Activated naive CD8-positive, alpha-beta T cell treated with anti-CD3 and anti-CD28 coated beads, Interleukin-2, amount 50 U/mL, for 16 hours (primary cell): ENCODE measurements at places on chromosomes 4 and X.

GRCh38 chr4:100061835-100062234 is 111.8 kb upstream of the H2AZ1 start:
- DNase-seq = no peak

GRCh38 chr4:37970702-37971101 is 10.5 kb downstream of the PTTG2 start:
- peak; percentile 23 for DNase-seq

GRCh38 chr4:71380788-71381187 is 42.0 kb downstream of the SLC4A4 start:
- no peak for DNase-seq

- no peak for DNase-seq
These were observed 206.1 kb upstream of the KLF8 start for GRCh38 chrX:56025872-56026571.

GRCh38 chrX:149504226-149504914 is 736 bp downstream of the IDS start:
- DNase-seq = no peak

GRCh38 chrX:132125906-132126305 is 1.9 kb downstream of the FRMD7 start:
- DNase-seq = no peak

GRCh38 chr4:19329631-19330030 is 922.1 kb upstream of the SLIT2 start:
- no peak for DNase-seq

DNA sequence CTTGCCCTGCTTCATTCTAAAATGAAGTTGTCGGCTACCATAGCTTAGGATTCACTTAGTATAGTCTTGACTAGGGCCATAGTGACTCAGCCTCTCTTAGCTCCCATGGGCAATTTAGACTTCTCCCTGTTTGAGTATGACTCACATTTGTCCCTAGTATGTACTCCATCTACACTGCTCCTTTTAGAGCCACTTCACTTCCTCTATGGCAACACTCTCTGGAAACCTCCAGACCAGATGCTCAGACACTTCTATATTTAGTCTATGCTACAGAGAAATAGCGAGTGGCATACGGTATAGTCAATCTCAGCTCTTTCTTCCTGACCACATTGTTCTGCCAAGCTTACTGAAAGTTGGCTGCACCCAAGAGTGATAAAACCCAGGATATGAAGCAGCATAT is 11.2 kb downstream of the MEPE start:
- no peak for DNase-seq

DNA sequence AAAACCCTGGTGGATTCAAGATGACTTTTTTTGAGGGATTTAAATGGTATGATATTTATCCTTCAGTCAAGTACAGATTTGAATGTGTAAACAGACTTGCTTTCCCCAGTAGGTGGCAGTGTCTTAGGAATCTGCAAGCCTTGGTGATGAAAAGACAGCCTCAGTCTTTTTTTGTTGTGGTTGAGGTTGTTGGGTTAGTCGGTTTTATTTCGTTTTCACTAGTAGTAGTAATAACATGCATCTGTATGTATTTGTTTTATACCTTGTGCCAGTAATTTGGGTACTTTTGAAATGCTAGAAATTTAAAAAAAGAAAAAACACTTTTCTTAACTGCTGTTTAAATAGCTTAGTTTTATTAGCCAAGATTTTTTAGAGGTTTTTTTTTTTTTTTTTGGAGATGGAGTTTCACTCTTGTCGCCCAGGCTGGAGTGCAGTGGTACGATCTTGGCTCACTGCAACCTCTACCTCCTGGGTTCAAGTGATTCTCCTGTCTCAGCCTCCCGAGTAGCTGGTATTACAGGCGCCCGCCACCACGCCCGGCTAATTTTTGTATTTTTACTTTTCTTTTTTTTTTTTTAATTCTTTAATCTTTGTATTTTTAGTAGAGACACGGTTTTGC is 39.2 kb downstream of the COPS4 start:
- peak; percentile 25 for DNase-seq

- no peak for DNase-seq
These were observed 117.0 kb upstream of the TEX13C start for GRCh38 chrX:125202591-125203248.

- no peak for DNase-seq
These were observed 97.7 kb downstream of the NFKB1 start for GRCh38 chr4:102598762-102599374.

DNA sequence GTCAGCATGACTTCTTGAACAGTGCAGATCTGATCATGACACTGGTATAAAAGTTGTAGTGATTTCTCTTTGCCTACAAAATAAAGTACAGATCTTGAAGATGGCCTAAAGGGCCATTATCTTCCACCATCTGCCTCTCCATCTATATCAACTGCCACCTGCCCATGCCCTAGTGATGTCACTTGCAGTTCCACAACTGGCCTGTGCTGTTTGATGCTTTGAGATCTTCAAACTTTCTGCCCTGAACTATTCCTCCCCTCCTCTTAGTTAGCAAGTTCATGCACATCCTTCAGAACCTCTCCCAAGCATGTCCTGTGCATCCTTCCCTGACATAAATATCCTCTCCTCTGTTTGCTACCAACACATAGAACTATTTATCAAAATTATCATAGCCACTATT is 217.0 kb downstream of the SOWAHB start:
- DNase-seq = no peak

DNA sequence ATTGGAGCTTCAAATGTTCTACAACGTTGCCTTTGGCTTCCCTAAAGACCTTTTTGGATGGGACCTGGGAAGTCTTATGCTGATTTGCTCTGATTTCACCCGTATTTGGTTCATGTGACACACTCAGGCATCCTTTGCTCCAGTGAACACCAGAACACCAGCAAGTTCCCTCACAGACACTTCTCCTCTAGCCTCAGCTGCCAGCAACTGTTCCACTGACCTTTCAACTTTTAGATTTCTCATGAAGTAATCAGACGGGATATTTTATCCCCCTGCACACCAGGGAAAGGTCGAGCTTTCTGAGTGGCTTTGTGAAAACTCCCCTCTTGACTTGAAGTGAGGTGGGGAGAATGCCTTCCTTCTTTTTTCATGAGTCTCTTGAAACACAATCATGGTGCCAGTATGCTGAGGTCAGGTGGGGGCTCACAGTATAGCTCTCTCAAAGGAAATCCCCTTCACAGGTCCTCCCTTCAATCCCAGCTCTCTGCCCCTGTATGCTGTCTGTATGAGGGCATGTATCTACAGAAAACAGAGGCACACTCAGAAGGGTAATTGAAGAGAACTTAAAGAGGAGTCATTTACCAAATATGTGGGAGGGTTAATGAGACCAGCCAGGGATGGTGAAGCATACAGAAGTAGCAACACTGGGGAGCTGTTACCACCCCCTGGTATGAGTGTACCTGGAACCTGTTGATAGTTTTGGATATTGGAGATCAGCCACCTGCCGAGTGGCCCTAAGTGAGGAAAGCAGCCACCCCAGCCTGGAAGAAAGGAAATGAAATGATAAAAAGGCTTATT is 62.7 kb downstream of the FGFBP1 start:
- no peak for DNase-seq

DNA sequence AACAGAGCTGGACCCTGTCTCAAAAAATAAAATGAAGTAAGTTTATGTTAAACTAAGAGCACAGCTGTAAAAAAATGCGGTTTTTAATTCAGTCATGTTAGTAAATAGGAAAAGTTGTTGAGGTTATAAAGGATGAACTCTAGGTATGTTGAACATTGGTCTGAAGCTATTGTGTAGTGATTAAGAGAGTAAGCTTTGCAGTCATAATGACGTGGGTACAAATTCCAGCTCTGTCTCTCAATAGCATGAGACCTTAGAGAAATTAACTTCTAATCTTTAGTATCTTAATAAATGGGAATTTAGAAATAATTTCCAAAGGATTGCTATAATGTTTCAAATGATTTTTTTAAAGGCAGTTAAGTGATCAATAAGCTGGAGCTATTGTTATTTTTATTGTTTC is 2.9 kb upstream of the YTHDC1 start:
- DNase-seq = no peak

GRCh38 chr4:183244506-183244905 is 75.6 kb downstream of the CLDN22 start:
- DNase-seq = no peak

DNA sequence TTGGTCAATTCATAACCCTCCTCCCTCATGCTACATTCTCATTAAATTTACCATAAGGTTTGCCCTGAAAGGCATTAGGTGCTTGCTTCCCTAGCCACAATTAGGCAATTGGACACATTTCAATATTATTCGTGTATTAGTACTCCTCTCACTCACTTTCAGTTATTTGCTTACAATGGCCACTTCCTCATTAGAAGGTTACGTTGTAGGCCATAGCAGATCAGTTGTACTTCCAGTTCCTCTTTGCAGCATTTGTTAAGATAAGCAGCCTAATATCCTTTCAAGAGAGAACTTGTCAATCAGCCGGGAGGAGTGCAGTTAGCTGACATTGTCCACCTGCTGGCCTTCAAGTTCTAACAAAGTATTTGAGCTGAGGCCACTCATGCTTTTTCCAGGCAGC is 1017.2 kb downstream of the PCDH7 start:
- DNase-seq = no peak

GRCh38 chr4:145881576-145881975 is 57.0 kb downstream of the ZNF827 start:
- no peak for DNase-seq

DNA sequence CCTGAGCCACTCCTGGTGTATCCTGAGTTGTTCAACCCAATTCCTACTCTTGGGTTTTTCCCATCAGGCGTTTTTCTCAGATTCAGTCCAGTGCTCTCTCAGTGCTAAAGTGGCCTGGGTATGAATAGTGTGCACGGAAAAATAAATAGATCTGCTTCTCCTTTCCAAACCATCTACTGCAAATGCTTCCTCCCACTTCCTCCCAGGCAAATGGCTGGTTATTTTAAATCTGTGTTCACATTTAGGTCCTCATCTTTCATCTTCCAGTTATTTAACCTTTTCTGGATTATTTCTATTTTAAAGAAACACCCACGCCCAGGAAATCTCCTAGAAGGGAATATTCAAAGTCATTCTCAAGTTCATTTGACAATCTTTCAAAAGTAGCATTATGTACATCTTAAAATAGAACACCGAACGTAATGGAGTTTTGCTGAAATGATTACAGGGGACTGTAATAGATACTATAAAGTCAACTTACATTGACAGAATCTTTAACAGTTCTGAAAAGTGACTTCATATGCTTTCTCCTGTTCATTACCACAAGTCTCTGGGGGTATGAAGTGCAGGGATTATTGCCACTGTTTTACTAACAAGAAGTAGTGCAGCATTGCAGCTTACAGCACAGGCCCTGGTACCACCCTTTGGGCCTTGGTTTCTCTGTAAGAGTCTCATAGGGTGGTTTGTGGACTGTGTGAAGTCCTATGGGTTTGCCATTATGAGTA is 66.3 kb downstream of the MED28 start:
- no peak for DNase-seq

GRCh38 chr4:53120778-53121177 is 245.1 kb downstream of the SCFD2 start:
- DNase-seq = no peak

DNA sequence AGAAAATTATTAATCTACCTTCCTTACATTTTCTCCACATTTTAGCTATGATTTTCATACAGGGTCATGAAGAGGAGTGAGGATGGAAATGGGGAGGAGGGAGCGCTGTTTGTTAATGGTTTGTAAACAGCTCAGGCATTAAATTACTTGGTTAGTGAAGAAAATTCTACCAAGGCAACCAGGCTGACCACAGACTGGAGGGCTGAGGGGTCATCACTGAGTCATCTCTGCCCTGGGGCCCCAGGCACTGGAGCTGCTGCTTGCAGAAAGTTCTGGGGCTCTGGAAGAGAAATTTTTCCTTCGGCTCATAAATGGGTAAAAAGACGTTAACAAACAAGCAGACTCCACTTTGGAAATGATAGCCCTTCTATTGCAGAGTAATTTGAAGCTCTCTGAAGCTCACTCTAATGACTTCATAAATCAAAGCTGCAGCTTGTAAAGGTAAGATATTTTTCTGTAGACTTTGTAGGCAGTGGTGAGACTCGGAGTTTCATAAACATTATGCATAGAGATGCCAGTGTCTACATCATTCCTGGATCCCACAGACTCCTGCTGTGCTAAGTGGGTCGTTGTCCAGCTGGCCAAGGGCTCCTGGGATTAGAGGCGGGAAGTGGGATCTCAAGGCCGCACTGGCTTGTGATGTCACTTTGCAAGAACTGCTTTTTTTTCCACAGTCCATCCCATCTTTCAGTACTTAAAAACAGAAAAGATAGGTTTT is 159.6 kb downstream of the PTTG2 start:
- DNase-seq = no peak

- DNase-seq = no peak
These were observed 38.3 kb downstream of the SUPT20HL1 start for GRCh38 chrX:24398766-24399165.

DNA sequence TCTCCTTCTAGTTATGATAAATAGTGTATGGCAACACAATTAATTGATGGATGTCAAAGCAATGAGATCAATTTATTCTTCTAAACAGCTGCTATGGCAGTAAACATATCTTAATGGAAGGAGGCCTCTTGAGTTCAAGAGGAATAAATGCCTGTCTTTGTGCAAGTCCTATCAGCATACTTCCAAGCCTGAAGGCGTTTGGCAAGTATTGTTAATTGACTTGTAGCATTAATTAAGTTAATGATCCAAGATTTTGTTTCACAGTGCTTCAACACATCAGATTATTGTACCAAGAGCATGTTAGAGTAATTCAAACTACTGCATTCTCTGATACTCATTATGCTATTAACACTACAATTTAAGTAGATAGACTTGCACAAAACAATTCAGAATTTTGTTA is 144.8 kb downstream of the FAT4 start:
- DNase-seq = no peak

DNA sequence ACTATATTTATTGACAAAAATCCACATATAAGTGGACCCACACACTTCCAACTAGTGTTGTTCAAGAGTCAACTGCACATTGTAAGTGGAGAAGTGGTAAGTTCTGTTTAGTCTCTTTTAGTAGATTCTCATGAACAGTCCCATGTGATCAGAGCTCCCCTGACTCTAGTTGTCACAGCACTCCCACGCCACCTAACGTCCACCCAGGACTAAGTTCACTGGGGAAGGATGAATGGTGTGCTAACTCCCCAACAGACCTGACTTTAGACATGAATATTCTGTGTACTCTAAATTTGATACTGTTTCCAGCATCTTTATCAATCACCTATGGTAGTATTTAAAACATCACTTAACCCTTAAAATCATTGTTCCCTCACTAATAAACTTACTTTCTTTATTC is 59.8 kb downstream of the PACRGL start:
- no peak for DNase-seq

- no peak for DNase-seq
These were observed 383.9 kb downstream of the PCDH7 start for GRCh38 chr4:31104043-31104442.

GRCh38 chrX:81875800-81876199 is 673.9 kb downstream of the SH3BGRL start:
- DNase-seq = no peak
